ENCODE measurements at places on chromosomes 11 and 22.

GRCh38 chr11:133797554-133797953, 47.8 kb downstream of the SPATA19 start:
- no peak for DNase-seq

DNA sequence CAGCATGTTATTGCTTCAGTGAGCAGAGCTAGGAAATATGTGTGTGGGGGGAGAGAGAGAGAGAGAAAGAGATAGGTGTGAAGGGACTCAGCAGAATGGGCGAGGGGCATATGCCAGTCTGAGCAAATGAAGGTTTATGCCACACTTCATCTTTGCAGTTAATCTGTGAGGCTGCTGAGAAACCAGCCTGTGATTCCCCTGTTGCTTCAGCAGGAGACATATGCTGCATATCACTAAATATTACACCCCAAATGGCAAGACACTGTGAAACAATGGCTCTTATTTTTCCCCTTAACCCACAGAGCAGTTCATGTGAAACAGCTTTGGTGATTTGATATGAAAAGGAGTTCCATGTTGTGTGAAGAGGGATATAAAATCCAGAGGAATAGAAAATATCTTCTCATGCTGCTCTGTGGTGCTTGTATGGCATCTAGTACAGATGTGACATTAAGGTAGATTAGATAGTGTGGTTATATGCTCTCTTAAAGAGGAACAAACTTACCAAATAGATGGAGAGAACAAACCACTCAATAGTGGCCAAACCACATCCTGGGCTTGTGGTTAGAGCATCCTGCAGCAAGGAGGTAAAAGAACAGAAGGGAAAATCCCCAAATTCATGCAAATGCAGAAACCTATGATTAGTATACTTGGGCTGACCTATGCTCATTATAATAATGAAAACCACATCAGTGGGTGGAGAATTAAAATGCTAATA, 864.2 kb downstream of the FAM181B start:
- no peak for DNase-seq

- no peak for DNase-seq
Measured at GRCh38 chr22:49693416-49693815, 134.3 kb downstream of the BRD1 start.

- DNase-seq, result no peak
Measured at GRCh38 chr11:118318581-118319336, 14.2 kb downstream of the CD3E start.

DNA sequence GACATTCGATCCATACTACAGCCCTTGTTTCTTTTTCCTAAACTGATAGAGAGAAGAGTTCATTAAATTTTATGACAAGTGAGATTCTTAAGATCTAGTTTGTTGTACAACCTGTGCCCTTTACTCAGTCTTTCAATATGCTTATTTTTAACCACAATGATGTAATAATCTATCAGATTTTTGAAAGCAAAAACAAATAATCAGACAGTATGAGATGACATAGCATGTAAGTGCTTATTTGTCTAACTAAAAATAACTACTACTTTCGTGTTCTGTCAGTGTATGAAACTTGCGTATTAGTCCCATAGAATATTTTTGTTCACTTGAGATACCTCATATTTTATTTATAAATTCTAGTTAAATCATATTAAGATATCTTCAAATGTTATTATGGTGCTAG, 33.2 kb downstream of the RAB39A start:
- no peak for DNase-seq

DNA sequence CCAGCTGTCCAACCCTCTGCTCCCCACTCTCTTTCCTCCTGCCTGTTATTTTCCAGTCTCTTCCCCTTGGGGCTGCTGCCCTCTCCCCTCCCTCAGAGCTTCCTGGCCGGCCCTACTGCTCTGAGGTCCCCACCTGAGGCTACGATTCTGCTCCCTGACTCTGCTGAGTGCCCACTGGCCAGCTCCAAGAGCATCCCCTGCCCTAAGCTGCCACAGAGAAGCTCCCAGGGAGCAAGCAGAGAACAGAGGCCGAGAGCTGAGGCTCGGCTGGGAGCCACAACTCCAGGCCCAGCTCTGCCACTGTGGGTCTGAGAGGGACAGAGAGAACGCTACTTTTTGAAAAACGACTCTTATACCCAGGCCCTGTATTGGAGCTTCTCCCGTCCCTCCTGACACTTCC, 61.1 kb downstream of the CHRDL2 start:
- no peak for DNase-seq
